ENCODE measurements at places on chromosomes 1 and 21.
A peak's percentile ranks its signal among the peaks of the same experiment; 100 is the strongest.

DNA sequence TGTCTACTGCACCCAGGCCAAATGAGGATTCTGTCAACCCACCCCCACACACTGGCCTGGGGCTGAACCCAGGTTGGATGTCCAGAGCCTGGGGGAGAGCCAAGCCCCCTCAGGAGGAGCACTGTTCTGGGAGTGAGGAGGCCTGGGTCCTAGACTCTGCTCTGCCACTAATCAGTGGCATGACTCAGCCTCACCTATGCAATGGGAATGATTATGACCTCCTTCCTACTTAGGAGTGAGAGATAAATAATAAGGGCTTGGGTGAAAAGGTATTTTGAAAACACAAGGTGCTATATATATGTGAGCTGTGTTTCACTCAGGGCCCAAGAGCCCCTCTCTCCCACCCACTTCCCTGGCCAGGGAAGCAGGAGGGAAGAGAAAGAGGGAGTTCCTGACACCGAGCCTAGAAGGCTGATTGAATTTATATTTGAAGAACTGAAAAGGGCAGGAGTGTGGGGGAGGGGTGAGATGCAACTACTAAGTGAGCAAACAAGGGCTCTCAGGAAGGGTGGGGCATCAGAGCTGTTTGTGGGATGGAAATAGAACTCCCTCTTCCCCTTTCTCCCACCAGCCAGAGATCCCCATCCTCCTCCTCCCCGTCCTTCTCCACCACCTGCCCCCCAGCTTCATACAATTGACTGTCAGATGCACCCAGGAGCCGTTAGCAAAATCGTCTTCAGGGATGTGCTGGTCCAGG lies 8.2 kb downstream of the IGSF9 start:
- peak; percentile 42 for DNase-seq

DNA sequence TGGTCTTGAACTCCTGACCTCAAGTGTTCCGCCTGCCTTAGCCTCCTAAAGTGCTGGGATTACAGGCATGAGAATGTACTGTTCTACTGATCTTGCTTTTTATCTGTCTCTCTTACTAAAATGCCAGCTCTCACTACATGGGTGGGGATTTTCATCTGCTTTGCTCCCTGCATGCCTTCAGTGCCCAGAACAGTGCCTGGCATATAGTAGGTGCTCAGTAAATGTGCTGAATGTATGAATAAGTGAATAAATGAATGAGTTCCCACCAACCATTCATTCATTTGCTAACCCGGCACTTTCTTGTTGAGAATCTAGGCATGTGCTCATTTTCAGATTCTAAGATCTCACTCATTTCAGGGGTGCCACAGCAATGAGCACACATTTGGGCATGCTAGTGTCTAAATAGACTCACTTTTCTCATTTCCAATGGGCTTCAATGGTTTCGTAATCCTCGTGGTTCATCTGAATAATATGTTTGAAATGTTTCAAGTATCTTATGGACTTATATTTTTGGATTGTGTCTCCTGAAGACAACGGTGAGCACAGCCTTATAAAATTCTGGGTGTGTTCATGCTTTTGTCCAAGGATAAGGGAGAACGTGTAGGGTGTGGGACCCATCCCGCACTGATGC lies 7.6 kb downstream of the DHRS3 start:
- DNase-seq: no peak

GRCh38 chr1:110542725-110543124 lies 23.8 kb upstream of the KCNA10 start:
- DNase-seq: peak; percentile 56

GRCh38 chr1:25006770-25007169 lies 76.7 kb upstream of the RUNX3 start:
- DNase-seq: no peak

- DNase-seq: peak; percentile 63
Observed at GRCh38 chr1:29124366-29125236, 898 bp upstream of the TMEM200B start.

GRCh38 chr1:183996396-183996795 lies 41.1 kb downstream of the COLGALT2 start:
- DNase-seq: no peak

DNA sequence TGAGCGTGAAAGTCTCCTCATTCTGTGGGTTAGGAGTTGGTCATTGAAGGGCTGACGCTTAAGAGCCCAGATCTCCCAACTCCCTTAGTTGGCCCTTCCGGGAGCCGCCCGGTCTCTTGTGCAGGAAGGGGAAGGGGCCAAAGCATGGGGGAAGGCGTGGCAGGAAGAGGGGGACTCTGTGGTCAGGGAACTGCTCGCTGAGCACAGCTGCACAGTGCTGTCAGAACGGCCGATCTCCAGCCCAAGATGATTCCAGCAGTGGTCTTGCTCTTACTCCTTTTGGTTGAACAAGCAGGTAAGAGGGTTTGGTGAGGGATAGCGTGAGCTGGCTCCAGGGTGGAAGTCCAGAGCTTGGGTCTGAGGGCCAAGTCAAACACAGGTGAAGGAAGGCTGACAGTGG lies at the start of gene FCER1G:
TSS of gene FCER1G (plus strand) at position 220 of the 400 bp plus-strand sequence. CDS start at position 247, 27 bp downstream.
- DNase-seq: no peak

DNA sequence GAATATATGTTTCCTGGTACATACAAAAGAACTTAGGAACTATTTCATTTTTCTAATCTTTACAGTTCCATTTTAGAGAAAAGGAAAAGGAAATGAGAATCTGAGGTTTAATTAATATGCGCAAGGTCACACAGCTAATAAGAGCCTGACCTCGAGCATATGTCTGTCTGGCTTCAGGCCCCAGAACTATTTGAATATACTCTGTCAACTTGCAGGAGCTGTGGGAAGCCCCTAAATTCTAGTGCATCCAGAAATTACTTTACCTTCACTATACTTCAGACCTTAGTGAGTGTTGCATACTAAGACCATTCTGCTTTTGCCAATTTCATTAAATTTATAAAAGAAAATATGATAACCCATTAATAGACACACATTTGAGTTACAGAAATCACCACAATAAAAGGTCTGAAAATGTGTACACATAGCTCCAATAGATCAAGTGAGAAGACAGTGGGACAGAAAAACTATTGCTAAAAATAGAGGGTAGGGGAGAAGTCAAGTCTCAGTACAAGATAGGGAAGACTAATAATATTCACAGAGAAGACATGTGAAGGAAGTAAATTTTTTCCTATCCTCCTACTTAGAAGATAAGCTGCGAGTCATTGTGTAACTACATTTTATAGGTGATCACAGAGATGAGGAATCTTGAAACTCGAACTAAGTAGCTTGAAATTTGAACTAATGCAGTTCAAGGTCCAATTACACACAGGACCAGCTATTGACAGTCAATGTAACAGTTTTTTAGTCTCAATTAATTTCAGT lies 3.8 kb downstream of the RGS13 start:
- DNase-seq: peak; percentile 44

DNA sequence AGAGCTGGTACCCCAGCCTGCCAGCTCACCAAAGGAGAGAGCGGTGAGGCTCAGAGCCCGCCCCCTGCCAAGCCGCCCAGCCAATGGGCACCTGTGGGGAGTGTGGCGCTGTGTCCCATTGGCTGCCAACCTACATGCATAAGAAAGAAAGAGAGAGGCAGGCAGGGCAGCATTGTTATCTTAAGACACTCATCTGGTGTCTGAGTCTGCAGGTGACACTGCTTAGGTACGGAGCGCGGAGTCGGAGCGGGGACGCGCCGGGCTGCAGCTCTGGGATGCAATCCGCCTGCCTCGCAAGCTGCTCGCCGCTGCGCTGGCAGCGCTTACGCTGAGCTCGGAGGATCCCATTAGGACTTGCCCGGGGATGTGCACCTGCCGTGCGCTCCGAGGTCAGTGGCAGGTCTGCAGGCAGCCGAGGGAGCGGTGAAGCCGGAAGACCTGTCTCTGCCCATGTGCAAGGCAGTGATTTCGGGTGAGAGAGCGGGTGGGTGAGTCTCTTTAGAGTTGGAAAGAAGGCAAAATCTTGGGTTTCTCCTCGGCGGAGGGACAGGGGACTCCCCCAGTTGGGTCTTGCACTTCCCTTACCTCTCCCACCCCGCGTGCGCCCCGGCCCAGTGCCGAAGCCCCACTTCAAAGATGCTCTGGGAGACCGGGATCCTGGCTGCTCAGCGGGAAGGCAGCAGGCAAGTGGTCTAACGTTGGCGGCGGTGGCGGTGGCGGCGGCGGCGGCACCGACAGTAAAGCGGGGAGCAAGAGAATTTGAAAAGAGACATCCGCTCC lies at the start of gene BRINP2:
TSS of gene BRINP2 (plus strand) at position 203 of the 780 bp plus-strand sequence. CDS start 58,919 bp downstream, outside the sequence.
- peak; percentile 49 for DNase-seq

DNA sequence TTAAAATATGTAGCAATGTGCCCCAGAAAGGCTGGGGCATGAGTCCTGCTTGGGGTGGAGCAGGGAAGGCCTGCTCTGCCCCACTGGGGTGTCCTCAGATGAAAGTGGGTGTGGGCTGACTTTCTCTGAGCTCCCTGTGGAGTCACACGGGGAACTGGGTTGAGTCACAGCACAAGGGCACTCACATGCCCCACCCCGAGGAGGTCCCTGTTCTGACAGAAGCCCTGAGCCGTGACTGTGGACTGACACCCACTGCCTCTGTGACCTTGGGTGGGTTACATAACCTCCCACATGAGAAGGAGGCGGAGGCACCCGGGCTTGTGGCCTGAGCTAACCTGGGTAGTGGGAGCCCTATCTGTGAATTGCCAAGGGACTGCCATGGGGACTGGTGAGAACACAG lies 52.5 kb upstream of the TINAGL1 start:
- no peak for DNase-seq

DNA sequence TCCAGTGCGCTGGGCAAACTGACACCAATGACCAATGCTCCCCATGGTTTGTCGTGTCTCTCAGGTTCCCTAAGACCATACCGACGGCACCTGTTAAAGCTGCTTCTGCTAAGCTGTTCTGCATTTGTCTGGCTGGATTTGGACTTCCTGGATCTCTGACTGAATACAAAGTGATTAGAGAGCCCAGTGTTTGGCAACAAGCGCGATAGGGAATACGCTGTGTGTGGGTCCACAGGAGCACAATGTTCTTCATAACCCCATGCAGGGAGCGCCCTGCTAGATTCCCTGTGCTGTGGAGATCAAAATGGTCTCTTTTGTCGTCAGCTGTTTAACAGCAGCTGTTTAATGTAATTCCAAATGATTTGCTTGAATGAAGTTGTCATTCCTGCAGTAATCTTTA lies 26.0 kb upstream of the ESRRG start:
- no peak for DNase-seq

DNA sequence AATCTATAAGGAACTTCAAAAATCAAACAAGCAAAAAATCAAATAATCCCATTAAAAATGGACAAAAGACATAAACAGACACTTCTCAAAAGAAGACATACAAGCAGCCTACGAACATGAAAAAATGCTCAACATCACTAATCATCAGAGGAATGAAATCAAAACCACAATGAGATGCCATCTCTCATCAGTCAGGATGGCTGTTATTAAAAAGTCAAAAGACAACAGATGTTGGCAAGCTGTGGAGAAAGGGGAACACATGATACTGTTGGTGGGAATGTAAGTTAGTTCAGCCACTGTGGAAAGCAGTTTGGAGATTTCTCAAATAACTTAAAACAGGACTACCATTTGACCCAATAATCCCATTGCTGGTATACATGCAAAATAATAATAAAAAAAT lies 226.4 kb downstream of the S1PR1 start:
- no peak for DNase-seq

All from GM12865 (cell line).